GM18507 (cell line): ENCODE measurements at places on chromosomes 1 and 21.

GRCh38 chr1:241640867-241641622 lies 876 bp upstream of the CHML start:
- no peak for DNase-seq

- no peak for DNase-seq
Measured at GRCh38 chr1:45926330-45926729, 122.9 kb downstream of the MAST2 start.

GRCh38 chr1:112625696-112626095 lies 6.1 kb downstream of the CAPZA1 start:
- DNase-seq: no peak

- no peak for DNase-seq
Measured at GRCh38 chr1:169928438-169929209, 34.9 kb upstream of the SCYL3 start.

- DNase-seq: no peak
Measured at GRCh38 chr1:17118706-17119075, 560 bp downstream of the PADI2 start.

DNA sequence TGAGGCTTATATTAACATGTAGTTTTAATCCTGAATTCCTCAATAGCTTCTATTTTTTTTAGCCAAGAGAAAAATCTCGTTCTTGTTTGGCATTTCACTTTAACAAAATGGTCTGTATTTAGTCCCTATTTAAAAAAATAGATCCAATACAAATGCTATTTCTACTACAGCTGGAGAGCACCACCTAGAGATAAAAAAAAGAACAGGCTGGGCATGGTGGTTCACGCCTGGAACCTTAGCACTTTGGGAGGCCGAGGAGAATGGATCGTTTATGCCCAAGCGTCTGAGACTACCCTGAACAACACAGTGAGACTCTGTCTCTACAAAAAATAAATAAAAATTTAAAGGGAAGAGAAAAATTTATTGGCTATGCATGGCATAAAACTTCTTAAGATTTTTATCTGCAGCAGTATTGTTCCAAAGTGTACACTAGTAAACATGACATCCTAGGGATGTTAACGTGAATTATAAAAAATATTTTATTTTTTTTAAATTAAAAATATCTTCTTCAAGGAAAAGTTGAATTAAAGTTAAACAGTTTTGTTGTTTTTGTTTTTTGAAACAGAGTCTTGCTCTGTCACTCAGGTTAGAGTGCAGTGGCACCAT lies 4.4 kb downstream of the ST7L start:
- no peak for DNase-seq

- no peak for DNase-seq
Measured at GRCh38 chr1:102531036-102531435, 534.3 kb upstream of the OLFM3 start.

- DNase-seq: no peak
Measured at GRCh38 chr1:97424209-97424608, 496.6 kb downstream of the DPYD start.

GRCh38 chr1:8015036-8015808 lies 10.9 kb downstream of the ERRFI1 start:
- no peak for DNase-seq

DNA sequence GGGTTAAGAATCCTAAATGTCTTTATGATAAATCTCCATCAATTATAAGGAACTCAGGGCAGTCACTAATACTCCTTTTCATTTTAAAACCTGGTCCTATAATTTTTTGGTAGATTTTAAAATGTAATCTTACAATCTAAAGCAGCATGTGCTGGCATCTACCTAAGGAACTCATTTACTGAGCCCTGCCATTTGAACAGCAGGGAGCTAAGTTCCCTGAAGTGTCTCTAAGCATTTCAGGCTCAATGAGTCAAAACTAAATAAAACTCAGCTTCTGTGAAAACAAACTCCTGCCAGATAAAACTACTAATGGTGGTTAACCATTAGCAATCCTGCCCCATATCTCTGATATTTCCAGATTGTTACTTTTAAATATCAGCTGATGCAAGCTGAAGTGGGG lies 1371.8 kb upstream of the PRMT6 start:
- no peak for DNase-seq

GRCh38 chr1:35499652-35500176 lies 57.5 kb downstream of the KIAA0319L start:
- no peak for DNase-seq
